ENCODE measurements at places on chromosomes 16 and 17.

- no peak for DNase-seq
These were observed 449.0 kb upstream of the CDH5 start for GRCh38 chr16:65917466-65917865.

DNA sequence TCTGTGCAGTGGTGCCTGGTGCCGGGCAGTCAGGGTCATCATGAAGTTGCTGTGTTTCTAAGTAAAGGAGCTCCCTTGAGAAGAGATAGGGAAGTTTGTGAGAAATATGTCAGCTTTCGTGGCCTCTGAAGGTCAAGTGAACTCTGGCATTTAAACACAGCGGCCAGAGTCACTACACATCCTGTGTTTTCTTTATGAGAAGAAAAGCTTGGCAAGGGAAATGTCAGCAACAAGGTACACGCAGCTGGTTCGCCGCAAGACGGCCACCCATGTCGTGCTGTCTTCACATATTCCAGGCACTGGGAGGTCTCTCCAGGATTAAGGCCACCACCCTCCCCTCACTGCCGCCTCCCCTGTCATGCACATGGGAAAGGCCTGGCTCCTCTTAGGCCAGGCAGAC, 33.2 kb upstream of the PEMT start:
- DNase-seq, result no peak

- DNase-seq, result no peak
These were observed 222.7 kb downstream of the HS3ST4 start for GRCh38 chr16:25914357-25914962.

GRCh38 chr17:80918731-80919130, 72.9 kb upstream of the CHMP6 start:
- DNase-seq, result no peak

GRCh38 chr16:52572656-52573055, 25.7 kb upstream of the TOX3 start:
- no peak for DNase-seq

DNA sequence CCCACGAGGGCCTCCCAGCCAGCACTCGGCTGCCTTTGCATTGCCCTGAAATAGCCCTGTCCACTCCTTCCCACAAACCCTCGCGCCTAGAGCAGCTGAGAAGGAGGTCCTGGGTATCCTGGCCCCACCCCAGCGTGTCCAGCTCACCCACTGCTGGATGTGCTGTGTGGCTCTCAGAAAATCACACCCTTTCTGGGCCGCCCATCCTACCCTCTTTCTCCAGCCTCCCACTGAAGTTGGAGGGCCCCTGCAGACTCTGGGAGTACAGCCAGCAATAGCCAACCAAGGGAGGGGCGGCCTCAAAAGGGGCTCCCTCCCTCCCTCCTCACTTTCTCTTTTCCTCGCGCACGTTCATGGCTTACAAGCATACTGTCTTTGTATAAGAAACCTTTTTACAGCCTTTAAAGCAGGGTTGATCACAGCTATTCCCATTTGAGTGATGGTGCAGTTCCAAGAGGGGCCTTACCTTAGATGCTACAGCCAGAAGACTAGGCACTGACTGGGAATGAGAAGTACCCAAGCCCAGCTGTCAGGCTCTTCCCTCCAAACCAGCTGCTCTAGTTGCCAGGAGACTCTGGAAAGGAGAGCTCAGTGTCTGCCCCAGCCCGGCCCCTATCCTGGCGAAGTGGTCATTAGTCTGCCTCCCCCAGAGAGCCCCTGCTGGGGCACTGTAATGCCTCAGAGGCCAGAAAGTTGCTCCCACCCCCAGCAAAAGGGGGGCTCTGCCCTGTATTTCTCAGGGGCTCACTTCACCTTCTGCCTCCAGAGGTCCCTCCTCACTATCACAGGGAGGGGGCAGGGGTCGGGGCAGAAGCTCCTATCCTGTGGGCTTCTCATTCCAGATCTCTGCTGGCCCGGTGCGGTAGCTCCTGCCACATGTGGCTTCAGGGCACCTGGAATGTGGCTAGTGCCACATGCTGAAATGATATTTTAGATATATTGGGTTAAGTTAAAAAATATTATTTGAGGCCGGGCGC, 38.1 kb downstream of the DCAKD start:
- no peak for DNase-seq

GRCh38 chr17:7047566-7047965, 3.7 kb upstream of the SLC16A11 start:
- no peak for DNase-seq

DNA sequence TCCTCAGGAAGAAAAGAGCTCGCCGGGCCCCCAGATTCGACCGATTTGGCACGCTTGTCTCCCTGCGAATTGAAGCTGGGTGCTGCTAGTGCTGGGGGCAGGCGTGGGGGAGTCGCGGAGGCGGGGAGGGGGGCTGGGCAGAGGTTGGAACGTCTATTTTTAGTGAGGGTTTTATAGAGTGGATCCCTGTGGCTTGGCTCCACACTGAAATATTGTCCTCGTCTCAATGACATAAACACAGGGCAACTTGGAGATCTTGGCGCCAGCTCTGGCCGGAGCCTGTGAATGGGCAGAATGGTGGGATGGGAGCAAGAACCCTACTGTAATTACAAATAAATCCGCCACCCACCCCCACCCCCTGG, 15.7 kb upstream of the NOG start:
- no peak for DNase-seq

- DNase-seq, result no peak
These were observed 1554.6 kb downstream of the CDH8 start for GRCh38 chr16:60481591-60481990.

GRCh38 chr17:3972281-3972731, 8.1 kb upstream of the ATP2A3 start:
- no peak for DNase-seq

- DNase-seq, result peak; percentile 95
These were observed 152.4 kb downstream of the ABCC12 start for GRCh38 chr16:48003206-48003907.

DNA sequence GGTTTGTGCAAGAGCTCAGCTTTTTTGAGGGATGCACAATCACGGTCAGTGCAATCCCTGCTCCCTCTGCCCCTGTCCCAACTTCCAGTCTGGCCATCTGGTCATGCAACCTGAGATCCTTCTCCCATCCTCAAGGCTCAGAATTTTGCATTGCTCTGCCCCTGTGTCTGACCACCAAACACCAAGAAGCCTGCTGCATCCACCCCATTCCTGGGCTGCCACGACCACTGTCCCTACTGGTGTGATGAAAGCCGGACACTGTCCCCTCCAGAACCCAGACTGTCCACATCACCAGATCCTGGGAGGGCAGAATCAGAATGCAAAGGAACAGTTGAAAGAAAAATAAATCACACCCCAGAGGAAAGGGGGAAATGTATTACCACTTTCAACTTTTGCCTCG, 231.0 kb downstream of the C16orf78 start:
- DNase-seq, result no peak

DNA sequence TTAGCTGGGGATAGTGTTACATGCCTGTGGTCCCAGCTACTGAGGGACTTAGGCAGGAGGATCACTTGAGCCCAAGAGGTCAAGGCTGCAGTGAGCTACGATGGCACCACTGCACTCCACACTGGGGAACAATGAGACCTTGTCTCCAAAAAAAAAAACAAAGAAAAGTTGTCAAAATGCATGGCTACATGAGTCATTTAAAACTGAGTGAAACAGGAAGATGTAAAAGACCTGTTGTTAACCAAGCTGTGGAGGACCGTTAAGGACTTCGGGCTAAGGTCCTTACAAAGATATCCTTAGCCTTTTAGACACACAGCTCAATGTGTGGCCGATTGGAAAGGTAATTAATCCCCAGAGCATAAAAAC, 25.1 kb downstream of the ZP2 start:
- DNase-seq, result peak; percentile 22

DNA sequence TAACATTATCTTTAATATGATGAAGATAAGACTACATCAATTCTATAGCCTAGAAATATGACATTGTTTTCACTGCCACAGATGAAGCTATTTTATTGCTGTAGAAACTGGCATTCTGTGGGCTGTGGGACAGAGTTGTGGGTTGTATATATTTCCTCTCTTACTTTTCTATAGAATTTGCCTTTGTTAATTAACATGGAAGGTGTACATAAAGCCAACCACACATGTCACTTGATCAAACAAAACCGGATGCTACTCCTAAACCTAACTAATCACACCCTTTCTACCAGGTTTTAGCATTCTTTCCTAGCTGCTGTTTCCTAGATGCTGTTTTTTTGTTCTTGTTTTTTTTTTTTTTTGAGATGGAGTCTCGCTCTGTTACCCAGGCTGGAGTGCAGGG, 81.2 kb upstream of the ATP2A3 start:
- DNase-seq, result no peak

DNA sequence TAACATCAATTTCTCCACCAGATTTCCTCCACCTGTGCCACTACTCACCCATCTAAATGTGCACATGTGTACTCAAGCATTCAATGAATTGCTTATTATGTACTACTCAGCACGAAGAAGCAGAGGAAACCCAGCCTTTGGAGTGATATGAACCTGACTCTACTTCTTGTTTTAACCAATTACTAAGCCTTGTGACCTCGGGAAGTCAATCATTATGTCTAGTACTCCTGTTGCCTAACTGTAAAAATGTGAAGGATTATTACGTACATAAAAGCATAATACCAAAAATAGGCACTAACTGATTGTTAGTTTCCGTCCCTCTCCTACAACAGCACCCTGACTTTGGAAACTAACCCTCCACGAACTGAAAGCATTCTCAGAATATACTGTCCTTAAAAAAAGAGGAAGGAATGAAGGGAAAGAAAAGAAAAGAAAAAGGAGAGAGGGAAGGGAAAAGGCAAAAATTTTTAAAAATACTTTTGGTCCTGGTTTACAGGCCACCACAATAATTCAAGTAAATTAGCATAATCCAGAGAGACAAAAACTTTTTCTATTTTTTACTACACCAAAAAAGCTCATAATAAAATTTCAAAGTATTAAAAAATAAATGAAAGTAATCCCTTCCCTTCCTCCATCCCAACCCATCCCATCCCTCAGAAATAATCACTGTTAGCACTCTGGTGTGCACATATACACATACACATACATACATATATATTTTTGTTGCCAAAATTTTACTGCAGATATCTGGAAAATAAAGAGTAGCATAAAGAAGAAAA, 53.6 kb downstream of the KANSL1 start:
- DNase-seq, result peak; percentile 21

DNA sequence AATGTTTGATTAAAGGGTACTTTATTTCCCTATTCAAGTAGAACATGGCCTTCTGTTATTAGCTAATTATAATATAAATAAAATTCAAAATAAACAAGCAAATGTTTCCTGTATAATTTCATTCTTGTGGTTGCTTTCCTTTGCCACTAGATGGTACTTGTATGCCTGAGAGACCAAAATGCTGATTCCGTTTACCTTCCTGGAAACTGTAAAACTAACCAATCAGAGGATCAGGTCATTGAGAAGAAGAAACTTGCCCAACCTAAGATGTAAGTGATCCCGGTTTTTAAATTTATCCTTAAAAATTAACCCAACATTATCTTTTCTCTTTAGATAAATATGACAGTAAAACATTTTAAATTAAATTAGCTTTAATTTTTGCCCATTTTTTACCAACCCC, 8.1 kb upstream of the ABCA5 start:
- no peak for DNase-seq

GRCh38 chr17:58304750-58305486, 23.7 kb downstream of the TSPOAP1 start:
- no peak for DNase-seq

- no peak for DNase-seq
These were observed 4.0 kb upstream of the NAE1 start for GRCh38 chr16:66834746-66835145.

DNA sequence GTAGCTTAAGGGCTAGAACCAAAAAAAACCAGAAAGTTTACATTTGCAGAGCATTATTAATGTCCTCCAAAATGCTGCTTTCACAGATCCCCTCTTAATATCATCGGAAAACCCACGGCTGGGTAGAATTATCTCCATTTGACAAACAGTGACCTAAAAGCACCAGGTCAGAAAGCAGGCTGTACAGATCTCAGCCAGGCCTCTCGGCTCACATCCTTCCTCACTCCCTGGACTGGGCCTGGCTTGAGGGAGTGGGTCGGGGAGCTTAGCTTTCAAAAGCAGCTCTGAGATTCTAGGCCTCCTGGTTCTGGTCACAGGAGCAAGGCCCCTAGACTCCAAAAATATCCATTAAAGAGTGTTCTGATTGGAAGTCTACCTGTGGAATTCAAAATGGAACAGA, 9.1 kb upstream of the SLC12A3 start:
- DNase-seq, result no peak

DNA sequence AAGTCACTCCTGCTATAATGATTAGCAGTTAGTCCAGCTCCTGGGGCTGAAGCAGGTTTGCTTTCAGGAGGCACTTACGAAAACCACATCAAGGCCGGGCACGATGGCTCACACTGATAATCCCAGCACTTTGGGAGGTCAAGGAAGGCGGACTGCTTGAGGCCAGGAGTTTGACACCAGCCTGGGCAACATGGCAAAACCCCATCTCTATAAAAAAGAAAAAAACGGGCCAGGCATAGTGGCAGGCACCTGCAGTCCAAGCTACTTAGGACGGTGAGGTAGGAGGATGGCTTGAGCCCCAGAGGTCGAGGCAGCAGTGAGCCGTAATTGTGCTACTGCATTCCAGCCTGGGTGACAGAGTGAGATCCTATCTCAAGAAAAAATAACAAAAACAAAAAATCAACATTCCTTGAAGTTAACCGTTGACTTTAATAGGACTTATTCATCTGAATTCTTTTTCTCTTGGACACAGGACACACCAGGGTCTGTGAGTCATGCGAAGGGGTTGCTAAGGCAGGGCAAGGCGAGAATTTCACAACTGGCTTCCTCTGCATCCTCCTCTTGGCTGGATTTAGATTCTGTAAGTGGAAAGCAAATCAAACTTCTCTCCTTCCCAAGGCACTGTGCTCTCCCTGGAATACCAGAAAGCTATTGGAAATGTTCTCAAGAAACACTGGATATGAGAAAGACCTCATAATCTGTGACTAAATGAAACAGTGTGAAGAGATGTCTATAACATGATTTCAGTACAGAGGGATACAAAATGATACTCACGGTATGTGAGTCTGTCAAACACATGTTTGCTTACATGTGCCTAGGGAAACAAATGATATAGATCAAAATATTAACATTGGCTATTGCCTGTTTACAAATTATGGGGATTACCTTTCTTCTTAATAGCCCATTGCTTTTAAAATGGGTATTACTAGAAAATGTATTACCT, 99.5 kb downstream of the SYCE1L start:
- DNase-seq, result peak; percentile 99

DNA sequence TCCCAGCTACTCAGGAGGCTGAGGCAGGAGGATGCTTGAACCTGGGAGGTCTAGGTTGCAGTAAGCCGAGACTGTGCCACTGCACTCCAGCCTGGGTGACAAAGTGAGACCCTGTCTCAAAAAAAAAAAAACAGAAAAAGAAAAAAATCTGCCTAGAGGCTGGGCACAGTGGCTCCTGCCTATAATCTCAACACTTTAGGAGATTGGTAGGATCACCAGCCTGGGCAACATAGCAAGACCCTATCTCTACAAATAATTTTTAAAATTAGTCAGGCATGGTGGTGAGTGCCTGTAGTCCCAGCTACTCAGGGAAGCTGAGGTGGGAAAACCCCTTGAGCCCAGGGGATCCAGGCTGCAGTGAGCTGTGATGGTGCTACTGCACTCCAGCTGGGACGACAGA, 17.7 kb downstream of the CUEDC1 start:
- DNase-seq, result no peak

GRCh38 chr17:43456661-43457361, 27.0 kb upstream of the DHX8 start:
- peak; percentile 64 for DNase-seq
